Esophagus mucosa (tissue), 1 donor: ENCODE measurements at places on chromosomes 7 and 10.

GRCh38 chr7:4792537-4793126, 17.2 kb downstream of the AP5Z1 start:
- ATAC-seq, result peak; percentile 9

- ATAC-seq, result no peak
Measured at GRCh38 chr7:24191362-24191761, 92.6 kb upstream of the NPY start.

GRCh38 chr10:47444047-47444446, 39.9 kb downstream of the ANXA8 start:
- no peak for ATAC-seq

- ATAC-seq, result no peak
Measured at GRCh38 chr7:54888734-54889082, 129.7 kb upstream of the SEC61G start.

- peak; percentile 73 for ATAC-seq
Measured at GRCh38 chr10:119100434-119101238, 3.3 kb upstream of the DENND10 start.

- no peak for ATAC-seq
Measured at GRCh38 chr10:84088626-84089025, 50.7 kb upstream of the GHITM start.

- peak; percentile 94 for ATAC-seq
Measured at GRCh38 chr10:8389630-8390029, 335.1 kb downstream of the GATA3 start.

- ATAC-seq, result no peak
Measured at GRCh38 chr7:121032645-121033460, 44.3 kb downstream of the CPED1 start.

GRCh38 chr7:23462846-23463245, 7.4 kb downstream of the IGF2BP3 start:
- ATAC-seq, result peak; percentile 62

DNA sequence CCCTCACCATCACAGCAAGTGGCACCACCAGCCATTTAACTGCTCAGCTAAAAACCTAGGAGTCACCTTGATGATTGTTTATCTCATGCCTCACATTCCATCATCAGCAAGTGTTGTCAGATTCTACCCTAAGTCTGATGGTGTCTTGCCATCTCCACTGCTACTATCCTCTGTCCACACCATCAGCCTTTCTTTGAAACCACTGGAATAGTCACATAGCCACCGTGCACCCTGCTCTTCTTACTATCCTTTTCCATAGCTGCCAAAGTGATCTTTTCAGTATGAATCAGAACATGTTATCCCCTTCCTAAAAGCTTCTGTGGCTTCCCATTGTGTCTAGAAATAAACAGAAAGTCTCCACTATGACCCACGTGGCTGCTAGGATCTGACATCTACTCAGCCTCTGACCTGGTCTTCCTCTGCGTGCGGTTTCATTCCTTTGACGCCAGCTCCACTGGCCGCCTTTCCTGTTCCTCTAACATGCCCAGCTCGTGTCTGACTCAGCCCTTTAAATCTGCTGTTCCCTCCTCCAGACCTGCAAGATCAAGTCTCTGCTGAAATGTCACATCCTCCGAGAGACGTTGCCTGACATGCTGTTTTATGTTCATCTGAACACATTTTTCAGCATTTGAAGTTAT, 16.5 kb upstream of the CHN2 start:
- peak; percentile 94 for ATAC-seq

GRCh38 chr7:137343281-137343841, at the start of gene PTN:
Gene PTN (minus strand): TSS chr7:137343733. CDS start chr7:137254973, 88,760 bp downstream.
- ATAC-seq, result peak; percentile 89

GRCh38 chr7:21077602-21078001, 290.9 kb upstream of the SP8 start:
- ATAC-seq, result peak; percentile 28

- no peak for ATAC-seq
Measured at GRCh38 chr7:87435546-87435945, 39.9 kb downstream of the ABCB4 start.

DNA sequence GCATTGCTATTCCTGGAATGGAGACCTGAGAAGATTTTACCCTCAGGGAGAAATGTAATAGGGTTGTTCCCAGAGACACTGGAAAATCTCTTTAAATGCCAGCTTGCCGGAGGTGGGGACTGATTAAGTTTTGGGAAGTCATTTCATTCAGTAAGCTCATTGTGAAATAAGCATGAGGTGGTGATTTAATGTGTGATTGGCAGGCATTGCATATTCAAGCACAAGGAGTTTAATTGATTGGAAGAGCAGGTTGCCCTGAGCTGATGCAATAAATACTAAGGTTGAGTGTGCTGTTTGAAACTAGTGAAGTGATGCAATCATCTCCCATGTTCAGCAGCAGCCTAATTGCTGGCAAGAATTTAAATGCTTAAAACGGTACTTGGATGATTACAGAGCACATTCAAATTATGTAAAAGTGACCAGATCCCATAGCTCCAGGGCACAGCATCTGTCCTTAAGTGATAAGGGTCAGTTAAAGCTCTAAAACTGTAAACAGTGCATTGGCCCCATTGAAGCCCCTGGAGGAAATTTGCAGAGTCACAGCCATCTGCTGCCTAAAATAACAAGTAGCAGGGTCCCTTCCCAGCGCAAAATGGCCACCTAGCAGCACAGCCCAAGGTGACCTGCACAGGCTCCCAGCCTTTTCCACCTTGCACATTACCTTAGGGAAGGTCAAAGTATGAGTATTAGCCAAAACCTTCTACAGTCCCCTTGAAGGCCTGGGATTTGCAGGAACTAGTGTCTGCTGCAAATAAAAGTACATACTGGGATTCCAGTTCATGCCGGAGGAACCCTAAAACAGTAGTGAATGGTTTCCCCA, 92.1 kb downstream of the CCDC71L start:
- ATAC-seq, result peak; percentile 93

DNA sequence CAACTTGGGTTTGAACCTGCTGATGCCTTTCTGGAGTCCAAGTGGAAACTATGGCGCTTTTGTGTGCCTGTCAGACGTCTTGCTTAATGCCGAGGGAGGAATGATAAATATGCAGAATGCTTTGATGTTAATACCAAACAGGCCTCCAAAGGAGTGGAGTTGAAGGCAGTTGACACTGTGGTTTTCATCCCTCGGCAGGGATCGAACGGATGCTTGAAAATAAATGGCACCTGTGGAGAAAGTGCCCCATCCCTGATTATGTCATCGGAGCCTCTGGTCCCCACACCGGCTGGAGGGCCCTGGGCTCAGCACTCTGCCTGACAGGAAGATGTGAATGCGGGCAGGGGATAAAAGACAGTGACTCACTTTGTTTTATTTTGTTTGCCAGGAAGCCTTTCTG, 148.7 kb upstream of the GPR26 start:
- ATAC-seq, result no peak

GRCh38 chr7:48139459-48139858, 31.8 kb upstream of the ABCA13 start:
- ATAC-seq, result no peak

GRCh38 chr7:42624471-42624870, 287.4 kb downstream of the C7orf25 start:
- no peak for ATAC-seq

GRCh38 chr7:158865462-158865922, 9.1 kb downstream of the DYNC2I1 start:
- no peak for ATAC-seq

DNA sequence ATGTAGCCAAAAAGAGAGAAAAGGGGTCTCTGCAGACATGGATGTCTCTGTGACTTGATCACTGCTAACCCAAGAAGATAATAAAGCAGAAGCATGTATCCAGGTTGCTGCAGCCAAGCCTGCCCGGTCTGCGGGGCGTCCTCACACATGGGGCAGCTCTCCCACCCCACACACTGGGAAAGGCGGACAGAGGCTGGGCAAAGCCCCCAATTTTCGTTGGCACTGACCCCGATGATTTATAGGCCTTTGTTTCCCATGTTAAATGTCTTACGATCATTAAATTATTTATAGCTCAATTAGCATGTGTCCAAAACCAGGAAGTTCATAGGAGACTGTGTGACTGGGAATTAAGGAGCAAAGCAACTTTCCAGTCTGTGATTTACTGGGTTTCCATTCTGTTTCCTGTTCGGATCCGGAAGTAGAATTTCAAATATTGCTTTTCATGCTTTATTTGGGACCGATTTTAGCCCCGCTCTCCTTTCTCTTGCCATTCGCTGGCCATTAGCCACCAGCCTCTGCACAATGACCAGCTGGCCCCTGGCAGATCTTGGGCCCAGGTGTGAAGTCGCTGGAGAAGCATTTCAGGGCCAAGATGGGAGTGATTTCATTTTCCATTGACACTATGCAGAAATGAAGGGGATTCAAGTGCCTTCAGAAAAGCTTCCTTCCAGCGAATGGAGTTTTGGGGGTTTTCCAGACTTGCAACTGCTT, 91.6 kb downstream of the EGFR start:
- ATAC-seq, result no peak

DNA sequence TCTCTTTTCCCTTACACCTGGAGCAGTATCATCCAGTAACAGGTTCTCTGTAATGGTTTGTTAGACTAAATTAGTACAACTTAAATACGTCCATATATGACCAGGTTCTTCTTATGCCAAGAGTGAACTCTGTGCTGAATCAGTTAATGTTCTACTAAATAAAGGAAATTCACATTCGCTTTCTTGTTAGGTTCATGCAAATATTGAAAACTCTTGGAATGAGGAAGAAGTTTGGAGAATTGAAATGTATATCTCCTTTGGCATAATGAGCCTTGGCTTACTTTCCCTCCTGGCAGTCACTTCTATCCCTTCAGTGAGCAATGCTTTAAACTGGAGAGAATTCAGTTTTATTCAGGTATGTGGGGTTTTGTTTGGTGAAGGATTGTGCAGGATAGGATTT, 15.3 kb upstream of the CFAP69 start:
- no peak for ATAC-seq

DNA sequence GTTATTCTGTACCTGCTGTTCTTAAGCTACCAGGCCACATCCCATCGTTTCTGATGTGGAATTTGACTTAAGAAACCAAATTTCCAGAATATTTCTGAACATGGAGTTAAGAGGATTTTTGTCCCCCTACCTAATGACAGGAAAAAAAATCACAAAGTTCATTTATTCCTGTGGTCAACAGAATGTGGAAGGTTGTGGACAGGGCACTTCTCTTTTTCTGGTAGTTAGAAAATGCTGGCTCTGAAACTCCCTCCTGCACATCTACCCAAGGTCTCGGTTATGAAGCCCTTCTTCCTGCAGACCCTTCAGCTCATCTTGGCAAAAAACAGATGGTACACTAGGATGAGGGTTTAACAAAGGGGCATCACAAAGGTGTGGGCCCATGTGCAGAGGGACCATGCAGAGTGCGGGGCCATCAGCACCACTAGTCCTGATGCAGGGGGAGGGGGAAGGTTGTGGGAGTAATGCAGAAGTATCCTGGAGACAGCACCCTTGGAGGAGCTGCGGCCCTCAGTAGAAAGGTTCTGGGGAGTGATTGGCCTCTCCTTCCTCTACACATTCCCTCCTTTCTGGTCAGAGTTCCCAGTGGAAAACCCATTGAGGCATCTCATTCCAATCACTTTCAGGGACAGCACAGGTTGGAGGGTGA, 9.8 kb downstream of the ALOX5 start:
- ATAC-seq, result no peak

DNA sequence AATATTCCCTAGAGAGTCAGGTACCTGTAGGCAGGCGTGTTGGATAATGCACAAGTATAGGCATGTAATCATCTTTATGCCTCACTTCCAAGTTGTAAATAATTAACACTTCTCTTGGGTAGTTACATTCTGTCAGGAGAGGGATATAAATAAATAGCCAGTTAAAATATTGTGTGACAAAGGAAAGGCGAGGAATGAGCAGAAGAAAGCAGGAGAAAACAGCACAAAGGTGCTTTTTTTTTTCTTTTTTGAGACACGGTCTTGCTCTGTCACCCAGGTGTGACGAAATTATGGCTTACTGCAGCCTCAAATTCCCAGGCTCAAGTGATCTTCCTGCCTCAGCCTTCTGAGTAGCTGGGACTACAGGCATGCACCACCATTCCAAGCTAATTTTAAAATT, 99.2 kb upstream of the LYZL2 start:
- no peak for ATAC-seq

GRCh38 chr7:22884911-22885788, 62.5 kb upstream of the TOMM7 start:
- no peak for ATAC-seq

GRCh38 chr10:21724020-21724589, 190.1 kb downstream of the MLLT10 start:
- no peak for ATAC-seq

DNA sequence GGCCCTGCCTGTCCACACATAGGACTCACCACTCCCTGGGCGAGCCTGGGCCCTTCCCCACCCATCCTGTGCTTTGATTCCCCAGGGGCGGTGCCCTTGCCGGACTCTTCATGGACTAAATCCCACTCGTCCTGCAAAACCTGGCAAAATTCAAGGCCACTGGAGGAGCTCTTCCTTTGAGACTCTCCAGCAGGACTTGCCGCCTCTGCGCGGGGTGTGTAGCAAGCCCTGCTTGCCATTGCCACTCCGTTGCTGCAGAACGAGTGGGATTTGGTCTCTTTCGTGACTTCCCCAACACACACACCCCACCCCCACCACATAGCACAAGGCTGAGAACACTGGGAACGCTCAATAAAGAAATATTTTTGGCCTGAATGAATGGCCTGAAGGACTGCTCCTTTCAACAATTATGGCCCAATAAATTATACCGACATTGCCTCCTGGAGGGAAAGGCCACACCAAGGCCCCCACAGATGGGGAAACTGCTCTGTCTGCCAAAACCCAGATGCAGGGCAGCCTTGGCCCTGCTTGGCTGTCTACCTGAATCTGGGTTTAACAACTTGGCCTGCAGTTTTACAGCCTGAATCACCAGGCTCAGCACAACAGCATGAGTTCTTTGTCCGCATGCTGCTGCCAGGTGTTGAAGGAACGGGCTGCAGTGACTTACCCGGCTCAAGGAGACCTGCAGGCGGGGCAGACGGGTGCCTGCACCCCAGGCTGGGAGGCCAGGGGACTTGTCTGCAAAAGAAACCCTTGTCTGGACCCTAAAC, 72.8 kb upstream of the KAT6B start:
- no peak for ATAC-seq

DNA sequence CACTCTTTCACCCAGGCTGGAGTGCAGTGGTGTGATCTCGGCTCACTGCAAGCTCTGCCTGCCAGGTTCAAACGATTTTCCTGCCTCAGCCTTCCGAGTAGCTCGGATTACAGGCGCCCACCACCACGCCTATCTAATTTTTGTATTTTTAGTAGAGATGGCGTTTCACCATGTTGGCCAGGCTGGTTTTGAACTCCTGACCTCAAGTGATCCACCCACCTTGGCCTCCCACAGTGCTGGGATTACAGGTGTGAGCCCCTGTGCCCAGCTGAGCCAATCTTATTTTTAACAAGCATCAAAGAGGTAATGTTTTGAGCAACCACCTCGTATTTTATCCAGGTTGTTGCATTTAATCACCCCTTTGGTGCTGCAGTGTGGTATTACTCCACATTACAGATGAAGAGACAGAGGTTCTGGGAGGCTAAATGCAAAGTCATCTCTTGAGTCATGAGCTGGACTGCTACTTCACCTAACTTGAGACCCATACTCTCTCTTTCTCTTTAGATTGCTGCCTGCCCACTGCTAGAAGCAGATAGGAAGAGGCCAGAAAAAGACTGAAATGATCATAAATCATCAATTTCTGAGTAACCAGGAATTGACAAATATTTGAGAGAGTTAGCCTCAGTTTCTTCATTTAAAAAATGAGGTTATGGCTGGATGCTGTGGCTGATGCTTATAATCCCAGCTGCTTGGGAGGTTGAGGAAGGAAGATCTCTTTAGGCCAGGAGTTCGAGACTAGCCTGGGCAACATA, 116.2 kb downstream of the CAMK1D start:
- no peak for ATAC-seq
